ENCODE measurements at places on chromosomes 6 and 20. TPM values are rescaled to one million over a fixed set of nuclear protein-coding genes. Genes with fewer than 3 reads are reported as not detected.

DNA sequence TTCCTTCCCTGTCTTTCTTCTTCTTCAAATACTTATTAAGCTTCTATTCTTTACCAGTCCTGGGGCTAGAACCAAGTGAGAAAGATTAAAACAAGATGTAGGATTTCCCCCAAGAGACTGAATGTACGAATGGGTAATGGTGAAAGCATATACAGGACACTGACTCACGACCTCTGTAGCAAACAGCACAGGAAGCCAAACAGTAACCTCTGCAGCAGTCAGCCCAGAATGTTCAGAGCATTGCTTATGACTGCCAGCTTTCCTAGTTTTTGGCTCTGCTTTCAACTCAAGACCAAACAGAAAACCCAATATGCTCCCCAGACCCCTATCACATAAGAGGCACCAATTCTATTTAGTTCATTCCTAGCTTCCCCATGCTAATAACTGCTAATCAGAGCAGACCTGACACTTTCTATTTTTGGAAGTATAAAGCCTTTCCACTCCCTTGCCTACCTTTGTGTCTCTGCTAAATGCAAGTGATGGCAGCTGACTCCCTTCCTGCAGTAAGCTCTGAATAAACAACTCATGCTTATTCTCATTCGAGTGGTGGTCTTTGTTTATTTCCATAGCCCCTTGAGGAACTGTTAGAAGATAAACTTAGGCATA is 690.6 kb downstream of the EPM2A start:
- H3K4me3 ChIP-seq = no peak overlapping the region
- no peak for DNase-seq
- no peaks in the 10 kb centered on the region for H3K4me1 ChIP-seq

DNA sequence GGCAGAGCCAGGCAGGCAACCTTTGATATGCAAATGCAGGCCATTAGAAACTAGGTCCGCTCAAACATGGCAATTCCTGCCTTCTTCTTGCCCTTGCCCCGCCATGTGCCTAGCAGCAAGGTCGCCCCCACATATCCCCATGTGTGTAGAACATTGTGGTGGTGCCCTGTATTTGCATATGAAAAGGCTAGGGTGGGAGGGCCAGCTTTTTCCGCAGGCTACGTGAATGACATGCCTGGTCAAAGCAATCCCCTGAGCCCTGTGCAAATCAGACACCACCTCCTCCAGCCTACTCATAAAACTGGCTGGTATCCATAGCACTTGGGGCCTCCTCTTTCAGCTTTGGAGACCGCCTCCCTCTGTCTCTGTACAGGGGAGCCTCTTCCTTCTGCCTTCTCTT is 31.6 kb downstream of the GSTA2 start:
- DNase-seq = no peak
- H3K36me3 ChIP-seq = no peaks in the 10 kb centered on the region
- H3K27me3 ChIP-seq = no peaks in the 10 kb centered on the region

DNA sequence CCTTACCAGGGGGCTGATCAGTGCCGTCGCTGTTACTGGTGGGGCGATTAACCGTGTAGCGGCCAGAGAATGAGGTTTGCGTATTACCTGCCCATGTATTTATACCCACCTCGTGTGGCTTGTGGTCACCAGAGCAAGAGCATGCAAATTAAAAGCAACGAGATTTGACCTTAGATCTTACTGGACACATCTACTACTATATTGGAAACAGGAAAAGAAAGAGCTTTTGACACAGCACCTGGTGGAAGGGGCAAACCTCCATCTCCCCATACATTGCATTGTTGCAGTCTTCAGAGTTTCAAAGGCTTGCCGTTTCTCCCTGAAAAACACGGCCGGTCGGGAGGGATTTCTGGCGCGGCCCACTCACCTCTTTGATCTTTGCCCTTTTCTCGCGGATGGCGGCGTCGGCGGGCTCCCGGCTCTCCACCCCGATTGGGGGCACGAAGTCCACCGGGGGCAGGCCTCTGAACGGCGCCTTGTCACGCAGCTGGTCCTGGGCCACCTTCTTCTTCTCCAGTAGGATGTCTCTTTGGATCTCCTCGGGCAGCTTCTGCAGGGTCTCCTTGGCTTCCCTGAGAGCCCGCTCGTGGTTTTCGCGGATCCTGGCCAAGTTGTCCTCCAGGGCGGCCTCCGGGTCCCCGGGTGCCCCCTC is 1.3 kb downstream of the MAN1A1 start:
- DNase-seq = peak; percentile 23
- H3K27ac ChIP-seq = peak overlapping the region; percentile 88
- no peaks in the 10 kb centered on the region for H3K27me3 ChIP-seq
- peak overlapping the region; percentile 88 for H3K4me3 ChIP-seq

DNA sequence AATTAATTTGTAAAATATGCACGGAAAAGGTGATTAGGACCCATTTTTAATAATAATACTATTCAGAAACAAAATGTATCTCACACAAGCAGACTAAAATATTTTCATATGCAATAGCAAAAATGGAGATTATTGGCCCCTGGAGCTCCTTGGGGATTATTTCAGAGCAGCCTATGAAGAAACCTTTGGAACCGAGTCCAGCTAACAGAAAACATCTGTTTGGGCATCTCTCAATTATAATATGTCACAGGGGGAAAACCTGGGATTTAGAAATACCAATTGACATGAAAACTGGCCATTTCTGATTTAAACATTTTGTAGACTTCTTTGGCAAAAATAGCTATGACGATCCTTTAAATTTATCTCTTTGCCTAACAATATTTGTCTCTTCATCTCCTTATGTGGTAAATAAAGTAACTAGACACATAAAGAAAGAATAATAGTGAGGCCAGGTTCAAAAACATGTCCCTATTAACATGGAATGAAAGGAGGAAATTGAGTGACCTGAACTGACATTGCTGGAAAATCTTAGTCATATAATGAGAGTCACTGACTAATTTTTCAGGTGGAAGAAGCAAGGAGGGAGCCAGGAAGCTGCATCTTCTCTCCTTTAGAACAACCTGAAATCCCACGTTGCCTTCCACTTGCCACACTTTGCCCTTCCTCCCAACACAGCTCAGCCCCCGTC is 199.0 kb downstream of the SOD2 start:
- H3K36me3 ChIP-seq = no peaks in the 10 kb centered on the region
- H3K4me3 ChIP-seq = no peak overlapping the region
- DNase-seq = no peak
- H3K4me1 ChIP-seq = no peaks in the 10 kb centered on the region
- peaks cover 9% of the 10 kb centered on the region for H3K27me3 ChIP-seq
- H3K27ac ChIP-seq = no peak overlapping the region

DNA sequence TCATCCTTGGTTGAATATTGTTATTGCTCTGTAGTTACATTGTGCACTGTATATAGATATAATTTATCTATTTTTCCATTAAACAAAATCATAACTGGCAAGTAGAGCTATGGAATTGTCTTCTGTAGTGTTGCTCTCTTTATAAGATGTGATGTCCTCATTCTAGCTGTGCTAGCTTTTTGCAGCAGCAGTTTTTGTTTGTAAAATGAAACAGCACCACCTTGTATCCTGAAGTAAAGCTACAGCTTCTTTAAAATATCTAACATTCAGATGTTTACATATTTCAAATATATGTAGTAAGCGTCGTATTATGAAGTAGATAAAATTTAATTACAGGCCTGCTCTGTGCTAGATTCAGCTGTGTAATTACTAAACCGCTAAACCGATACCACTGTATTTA is 328.8 kb upstream of the MANEA start:
- H3K27ac ChIP-seq = no peak overlapping the region
- H3K36me3 ChIP-seq = no peaks in the 10 kb centered on the region
- H3K27me3 ChIP-seq = no peaks in the 10 kb centered on the region
- no peak for DNase-seq
- H3K4me1 ChIP-seq = no peaks in the 10 kb centered on the region

DNA sequence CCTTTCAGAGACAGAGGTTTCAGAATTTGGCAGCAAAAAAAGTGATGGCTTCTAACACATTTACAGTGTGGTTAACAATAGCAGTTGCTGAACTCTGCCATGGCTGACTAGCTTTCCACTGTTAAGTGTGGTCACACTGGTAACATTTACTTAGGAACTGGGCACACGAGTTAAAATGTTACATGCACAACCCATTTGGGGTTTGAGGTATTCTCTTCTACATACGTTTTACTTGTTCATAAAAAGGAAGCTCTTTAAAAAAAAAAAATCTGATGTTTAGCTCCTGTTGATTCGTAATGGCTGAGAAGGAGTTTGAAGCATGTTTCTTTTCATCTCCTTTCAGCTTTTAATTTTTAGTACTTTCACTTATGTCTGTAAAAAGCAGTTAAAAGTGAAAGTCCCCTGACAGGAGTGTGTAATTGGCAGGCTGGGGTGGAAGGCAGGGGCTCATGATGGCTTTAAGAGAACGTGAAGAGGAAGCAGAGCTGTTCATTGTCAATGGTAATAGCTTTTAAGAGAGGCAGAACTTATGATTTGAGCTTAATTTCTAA is 245.9 kb downstream of the FARS2 start:
- peak overlapping the region; percentile 14 for H3K4me3 ChIP-seq
- peaks cover 2% of the 10 kb centered on the region for H3K36me3 ChIP-seq
- H3K4me1 ChIP-seq = peaks cover 22% of the 10 kb centered on the region
- H3K27me3 ChIP-seq = no peaks in the 10 kb centered on the region
- H3K27ac ChIP-seq = peak overlapping the region; percentile 77

DNA sequence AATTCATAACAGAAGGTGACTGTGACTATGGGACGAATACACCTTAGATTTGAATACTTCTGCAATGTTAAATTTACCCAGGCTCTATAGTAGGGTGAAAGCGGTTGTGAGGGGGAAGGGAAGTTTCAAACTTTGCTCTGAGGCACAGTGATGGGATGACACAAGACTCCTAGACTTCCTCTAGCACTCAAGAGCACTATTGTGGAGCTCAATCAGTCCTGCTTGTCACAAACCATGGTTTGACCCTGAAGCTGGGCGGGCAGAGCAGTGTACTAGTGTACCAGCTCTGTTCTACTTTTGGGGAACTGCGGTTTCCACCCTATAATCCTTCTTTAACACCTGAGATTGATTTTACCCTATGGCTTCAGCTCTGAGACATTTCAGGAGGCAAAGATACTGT is 17.1 kb downstream of the TRIM27 start:
- no peak overlapping the region for H3K4me3 ChIP-seq
- peaks cover 77% of the 10 kb centered on the region for H3K36me3 ChIP-seq
- no peaks in the 10 kb centered on the region for H3K27me3 ChIP-seq
- H3K4me1 ChIP-seq = no peaks in the 10 kb centered on the region

The XKR7 gene
- total RNA-seq = not detected

DNA sequence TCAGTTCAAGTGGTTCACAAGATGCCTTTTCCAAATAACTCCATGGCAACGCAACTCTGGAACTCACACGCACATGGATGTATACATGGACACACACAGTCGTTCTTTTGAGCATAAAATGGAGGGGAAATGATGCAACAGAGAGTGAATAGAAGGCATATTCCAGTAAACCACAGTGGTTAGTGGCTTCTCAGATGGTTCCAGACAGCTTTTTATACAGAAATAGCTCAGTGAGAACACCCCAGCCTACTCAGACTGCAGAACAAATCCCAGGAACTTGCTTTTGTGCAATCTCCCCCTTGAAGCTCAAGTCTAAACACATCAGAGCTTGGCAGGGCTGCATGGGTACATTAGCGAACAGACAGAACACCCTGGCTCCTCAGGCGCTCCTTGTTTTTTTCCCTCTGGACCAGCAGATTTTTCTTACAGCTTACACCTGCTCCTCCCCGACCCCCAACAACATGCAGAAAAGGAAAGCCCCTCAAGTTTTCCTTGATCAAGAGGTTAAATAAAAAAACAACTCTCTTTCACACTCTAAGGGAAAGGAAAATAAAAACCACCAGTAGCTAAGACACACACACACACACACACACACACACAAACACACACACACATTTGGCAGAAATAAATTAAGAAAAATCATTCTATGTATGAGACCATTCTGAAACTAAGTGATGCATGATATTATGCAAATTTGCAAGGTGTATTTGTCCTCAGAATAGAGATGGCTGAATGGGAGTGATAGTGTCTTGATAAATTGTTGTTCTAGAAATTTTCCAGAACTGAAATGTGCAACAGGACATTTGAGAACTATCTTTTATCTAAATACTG is 51.2 kb upstream of the RANBP9 start:
- H3K27me3 ChIP-seq = peaks cover 4% of the 10 kb centered on the region
- peaks cover 4% of the 10 kb centered on the region for H3K36me3 ChIP-seq
- H3K4me3 ChIP-seq = peak overlapping the region; percentile 50
- peak overlapping the region; percentile 88 for H3K27ac ChIP-seq
- peaks cover 51% of the 10 kb centered on the region for H3K4me1 ChIP-seq

- no peaks in the 10 kb centered on the region for H3K36me3 ChIP-seq
- H3K27me3 ChIP-seq = peaks cover 6% of the 10 kb centered on the region
- H3K4me3 ChIP-seq = no peak overlapping the region
- no peaks in the 10 kb centered on the region for H3K4me1 ChIP-seq
- H3K27ac ChIP-seq = no peak overlapping the region
Measured at GRCh38 chr6:150293423-150294173, 75.2 kb upstream of the IYD start.

The MATN4 gene
- 0.17 TPM for total RNA-seq

DNA sequence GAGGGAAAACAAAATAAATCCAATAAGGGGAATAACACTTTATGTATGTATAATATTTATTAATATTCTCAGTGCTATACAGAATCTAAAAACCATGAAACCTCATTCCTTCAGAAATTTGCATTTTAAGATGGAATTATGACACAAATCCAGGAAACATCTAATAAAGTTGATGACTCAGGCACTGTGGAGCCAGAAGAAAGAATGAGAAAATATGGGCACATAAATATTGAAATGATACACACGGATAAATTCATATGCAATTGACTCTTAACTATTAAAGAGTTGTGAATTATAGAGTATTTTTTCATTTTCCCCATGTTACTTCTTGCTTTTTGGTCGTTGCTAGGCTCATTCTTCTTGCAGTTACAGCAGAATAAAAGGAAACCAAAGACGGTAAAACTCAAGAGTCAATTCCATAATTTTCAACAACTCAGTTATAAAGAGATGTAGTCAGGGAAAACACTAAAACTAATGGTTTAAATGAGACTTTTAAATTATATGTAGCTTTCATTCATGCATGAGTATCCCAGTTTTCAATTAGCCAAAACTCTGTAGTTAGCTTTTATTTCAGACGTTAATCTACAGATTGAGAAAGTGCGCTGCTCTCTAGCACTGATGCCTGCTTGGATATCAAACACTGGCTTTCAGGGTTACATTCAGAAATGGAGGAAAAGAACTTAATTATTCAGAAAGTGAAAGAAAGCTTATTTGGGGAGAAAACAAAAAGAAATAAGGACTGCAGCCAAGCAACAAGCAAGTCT is 95.4 kb downstream of the ADGRB3 start:
- DNase-seq = no peak
- H3K4me1 ChIP-seq = no peaks in the 10 kb centered on the region
- no peak overlapping the region for H3K27ac ChIP-seq
- H3K36me3 ChIP-seq = no peaks in the 10 kb centered on the region
- no peaks in the 10 kb centered on the region for H3K27me3 ChIP-seq
- H3K4me3 ChIP-seq = no peak overlapping the region

The TP53TG5 gene
- not detected for total RNA-seq

- no peaks in the 10 kb centered on the region for H3K36me3 ChIP-seq
- H3K4me1 ChIP-seq = peaks cover 4% of the 10 kb centered on the region
- H3K4me3 ChIP-seq = no peak overlapping the region
- DNase-seq = no peak
Measured at GRCh38 chr6:18048953-18049630, 61.7 kb upstream of the KIF13A start.

The GJE1 gene
- not detected for total RNA-seq

Measured in activated CD4-positive, alpha-beta T cell treated with anti-CD3 and anti-CD28 coated beads, Interleukin-2, amount 10 ng/mL, durations not matched to agents 7 days and 5 days (primary cell).